ENCODE measurements at places on chromosomes 11 and 22.

GRCh38 chr11:79098146-79098545, 342.7 kb downstream of the TENM4 start:
- DNase-seq: no peak

GRCh38 chr22:20198557-20199319, 47.9 kb upstream of the CCDC188 start:
- DNase-seq: no peak

GRCh38 chr11:134642206-134642605, 230.2 kb upstream of the B3GAT1 start:
- DNase-seq: no peak

- DNase-seq: no peak
These were observed 23.9 kb downstream of the FADD start for GRCh38 chr11:70226967-70227366.

DNA sequence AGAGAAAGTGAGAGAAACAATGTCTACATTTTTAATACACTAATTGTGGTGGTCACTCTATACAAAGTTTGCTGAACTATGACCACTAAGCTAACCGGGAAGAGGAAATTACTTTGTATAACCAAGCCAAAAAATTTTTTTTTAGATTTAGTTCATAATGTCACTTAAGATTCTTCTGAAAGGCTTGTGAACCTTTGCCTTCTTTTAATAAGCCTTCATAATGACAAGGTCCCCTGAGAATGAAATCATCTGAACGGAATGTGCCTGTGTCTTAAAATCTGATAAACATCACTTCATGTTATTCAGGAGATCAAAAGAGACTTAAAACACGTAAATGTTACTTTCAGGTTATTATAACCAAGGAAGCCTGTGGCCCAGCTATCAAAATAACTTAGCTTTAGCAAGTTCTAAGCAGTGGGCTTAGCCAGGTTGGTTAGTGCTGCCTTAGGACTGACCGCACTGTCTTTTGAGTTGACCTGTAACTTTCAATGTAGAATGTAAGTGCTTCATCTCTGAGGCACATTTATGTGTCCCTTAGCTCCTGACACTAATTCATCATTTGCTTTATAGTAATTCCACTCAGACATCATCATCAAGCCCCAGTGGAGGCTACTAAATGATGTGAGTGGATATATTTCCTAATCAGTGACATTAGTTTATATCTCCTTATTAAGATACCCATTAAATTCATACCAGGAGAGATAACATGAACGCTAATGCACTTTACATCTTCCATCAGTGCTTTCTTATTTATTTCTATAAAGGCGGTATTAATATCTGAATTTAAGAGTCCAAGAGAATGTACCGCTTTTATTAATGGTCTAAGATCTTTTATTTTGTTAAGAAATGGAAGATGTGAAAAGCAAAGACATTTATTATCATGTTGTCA, 122.5 kb downstream of the WNT11 start:
- no peak for DNase-seq

DNA sequence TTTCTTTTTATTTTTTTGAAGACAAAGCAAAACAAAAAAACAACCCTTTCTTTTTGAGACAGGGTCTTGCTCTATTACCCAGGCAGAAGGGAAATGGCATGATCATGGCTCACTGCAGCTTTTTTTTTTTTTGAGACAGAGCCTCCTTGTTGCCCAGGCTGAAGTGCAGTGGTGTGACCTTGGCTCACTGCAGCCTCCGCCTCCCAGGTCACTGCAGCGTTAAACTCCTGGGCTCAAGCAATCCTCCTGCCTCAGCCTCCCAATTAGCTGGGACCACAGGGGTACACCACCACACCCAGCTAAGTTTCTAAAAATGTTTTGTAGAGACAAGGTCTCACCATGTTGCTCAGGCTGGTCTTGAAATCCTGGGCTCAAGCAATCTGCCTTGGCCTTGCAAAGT, 124.6 kb downstream of the ABTB2 start:
- DNase-seq: no peak

DNA sequence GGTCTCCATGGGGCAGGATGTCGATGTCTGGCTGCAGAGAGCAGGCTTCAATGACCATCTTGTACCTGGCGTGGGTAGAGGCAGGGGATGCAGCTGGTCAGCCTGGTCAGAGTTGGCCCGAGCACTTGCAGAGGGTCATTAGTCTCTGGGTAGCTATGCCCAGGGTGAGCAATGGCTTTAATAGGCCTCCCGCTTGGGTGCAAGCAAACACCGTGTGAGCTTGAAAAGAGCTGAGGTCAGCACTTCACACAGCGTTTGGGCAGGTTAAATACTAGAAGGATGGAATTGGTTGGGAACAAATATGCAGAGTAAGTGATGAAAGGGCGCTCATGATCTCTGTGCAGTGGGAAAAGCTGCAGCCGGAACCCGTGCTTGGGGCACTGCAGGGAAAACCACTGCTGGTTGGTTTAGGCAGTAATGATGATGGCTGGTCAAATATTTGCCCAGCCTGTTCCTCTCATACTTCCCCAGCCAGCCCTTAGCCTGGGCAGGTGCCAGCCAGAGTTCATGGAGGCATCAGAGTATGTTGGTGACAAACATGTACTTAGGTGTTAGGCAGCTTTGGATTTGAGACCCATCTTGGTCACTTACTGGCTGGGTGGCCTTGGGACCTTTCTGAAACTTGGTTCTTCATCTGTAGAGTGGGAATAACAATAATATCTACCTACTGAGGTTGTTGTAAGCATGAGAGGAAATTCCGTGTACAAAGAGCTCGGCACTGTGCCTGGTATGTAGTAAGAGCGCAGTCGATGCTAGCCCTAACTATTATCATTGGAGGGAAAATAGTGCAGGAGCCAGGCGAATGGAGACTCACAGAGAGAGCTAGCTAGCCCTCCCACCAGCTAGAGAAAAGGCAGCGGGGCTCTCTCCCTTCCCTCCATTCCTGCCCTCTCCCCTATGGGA, 25.2 kb upstream of the KCNJ11 start:
- no peak for DNase-seq

DNA sequence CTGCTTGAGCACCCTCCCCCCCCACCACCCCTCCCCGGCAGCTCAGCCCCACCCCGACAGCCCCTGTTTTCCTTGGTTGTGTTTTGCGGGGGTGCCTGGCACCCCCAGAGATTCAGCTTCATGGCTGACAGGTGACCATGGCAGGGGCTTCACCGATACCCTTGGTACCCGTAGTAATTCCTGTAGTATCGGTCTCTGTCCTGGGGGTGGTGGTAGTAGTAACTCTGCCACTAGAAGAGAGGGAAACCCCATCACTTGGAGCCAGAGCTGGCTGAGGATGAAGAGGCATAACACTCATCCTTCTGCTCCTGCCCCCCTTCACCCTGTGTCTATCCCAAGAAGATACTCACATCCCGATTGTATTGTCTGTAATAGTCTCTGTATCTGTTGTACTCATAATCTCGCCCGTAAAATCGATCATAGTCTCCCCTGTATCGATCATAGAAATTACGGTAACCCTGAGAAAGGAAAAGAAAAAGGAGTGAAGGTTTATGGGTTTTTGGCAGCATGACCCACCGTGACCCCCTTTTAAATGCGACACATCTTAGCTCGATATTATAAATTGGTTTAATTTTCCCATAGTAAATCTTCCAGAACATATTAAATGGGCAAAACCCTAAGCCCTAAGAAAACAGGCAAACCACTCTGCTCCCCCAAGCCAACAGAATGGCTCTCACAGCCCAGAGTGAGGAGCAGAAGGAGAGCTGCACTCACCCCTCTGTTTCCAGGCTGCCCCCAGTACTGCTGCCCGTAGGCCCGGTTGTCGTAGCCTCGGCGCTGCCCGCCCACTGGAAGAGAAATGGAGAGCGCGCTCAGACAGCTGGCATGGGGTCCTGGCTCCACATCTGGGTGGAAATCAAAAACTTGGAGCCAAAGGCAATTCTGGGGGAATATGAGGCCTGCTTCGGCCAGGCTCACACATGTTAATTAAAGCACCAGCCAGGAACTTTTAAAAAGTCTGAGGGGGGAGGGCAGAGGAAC, 8.0 kb downstream of the GNG3 start:
- DNase-seq: no peak

DNA sequence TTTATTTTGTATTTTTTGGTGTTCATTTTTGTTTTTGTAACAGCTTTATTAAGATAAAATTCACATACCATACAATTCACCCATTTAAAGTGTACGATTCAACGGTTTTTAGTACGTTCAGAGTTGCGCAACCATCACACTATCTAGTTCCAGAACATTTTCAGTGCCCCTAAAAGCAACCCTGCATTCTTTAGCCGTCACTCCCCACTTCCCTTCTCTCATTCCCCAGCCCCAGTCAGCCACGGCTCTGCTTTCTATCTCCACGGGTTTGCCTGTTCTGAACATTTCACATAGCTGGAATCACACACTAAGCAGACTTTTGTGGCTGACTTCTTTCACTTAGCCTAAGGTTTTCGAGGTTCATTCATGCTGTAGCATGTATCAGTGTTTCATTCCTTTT, 9.6 kb upstream of the KCNQ1OT1 start:
- DNase-seq: no peak

GRCh38 chr22:46593211-46593681, 26.9 kb upstream of the GRAMD4 start:
- DNase-seq: no peak

GRCh38 chr11:99098751-99099150, 78.0 kb downstream of the CNTN5 start:
- no peak for DNase-seq

DNA sequence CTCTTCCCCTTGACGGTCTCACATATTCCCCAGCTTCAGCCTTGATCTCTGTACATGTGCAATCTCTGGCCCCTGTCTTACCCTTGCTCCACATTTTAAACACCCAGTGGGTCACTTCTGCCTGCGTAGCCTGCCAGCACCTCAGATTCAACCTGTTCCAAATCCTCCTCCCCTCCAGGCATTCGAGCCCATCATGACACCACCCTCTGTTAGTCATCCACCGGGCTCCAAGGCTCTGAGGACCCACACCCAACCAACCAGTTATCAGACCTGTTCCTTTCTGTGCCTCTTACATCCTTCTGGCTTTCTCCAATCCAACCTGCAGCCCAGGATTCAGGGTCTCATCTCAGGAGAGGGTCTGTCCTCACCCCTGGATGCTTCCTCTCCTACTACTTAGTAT, 119.8 kb upstream of the TBCEL start:
- DNase-seq: no peak

DNA sequence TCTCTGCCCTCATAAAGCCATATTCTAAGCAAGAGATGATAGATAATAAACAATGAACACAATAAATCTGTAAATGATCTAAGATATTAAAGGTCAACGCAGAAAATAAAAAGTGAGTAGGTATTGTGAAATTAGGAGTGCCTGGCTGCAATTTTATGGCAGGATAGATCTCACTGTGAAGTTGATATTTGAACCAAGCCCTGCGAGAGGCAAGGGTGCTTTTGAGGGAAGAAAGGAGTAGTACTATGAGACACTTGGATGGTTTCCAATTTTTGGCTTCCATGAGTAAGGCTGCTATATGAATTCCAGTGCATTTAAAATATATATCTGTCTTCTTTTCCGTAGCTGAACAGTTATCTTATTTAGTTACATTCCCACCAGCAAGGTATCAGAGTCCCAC, 720.0 kb upstream of the CNTN5 start:
- no peak for DNase-seq

DNA sequence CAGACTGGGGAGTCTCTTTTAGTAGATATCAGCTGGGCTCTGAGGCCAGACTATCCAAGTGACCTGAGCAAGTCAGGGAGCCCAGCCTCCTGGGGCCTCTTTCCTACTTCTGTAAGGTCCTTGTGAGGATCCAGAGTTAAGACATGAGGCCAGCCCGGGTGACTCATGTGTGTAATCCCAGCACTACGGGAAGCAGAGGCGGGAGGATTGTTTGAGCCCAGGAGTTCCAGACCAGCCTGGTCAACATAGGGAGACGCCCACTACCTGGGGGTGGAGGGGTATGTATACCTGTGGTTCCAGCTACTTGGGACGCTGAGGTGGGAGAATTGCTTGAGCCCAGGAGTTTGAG, 36.9 kb upstream of the POLA2 start:
- no peak for DNase-seq

DNA sequence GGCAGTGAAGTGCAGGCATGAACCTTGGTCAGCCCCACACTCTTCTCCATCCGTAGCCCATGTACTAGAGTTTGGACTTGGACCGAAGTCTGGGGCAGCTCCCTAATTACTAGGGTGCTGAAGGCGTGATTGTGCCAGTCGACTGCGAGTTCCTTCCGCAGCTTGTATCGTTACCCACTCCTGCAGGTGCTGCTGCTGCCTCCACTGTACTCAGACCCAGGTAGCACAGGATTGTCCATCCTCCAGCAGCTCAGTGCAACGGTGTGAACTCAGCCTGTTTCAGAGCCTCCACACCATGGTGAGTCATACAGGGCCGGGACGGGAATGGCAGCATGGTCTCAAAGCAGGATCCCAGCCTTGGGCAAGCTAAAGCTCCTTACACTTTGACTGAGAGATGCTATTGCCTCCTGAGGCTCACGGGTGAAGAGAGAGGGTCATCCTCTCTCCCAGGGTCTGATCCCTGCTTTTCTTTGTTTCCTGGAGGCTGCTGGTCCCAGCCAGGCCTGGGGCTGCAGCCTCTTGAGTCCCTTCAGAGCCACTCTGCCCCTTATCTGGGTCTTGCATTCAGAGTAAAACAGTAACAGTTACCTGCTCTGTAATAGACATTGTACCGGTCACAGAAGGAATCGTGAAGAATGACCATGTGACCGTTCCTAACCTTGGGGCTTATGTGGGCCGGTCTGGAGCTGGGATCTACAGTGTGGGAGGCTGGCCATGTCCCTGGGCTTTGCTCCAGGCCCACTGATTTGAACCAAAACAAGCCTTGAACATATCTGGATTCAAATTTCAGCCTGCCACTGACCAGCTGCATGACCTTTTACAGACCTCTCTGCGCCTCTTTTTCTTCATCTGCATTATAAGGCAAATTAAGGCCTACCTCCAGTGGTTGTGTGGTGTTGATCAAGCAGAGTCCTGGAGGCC, 1.7 kb downstream of the TKFC start:
- DNase-seq: no peak

GRCh38 chr11:27395556-27396258, 32.7 kb upstream of the CCDC34 start:
- no peak for DNase-seq

DNA sequence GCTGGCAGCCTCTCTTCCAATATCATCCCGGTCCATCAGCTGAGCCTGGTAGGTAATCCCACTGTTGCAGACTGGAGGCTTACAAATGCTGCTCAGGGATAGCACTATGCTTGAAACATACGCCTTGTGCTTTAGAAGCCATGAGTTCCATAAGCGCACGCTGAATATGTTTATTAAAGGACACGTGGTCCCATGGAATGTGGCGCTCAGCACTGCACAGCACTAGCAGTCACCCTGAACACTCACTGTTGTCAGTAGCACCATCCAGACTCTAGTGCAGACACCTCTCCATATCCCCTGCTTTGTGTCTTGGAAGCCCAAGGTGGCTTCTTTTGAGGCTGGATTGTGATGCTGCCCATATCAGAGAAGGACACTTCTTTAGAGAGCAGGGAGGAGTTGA, 120.9 kb downstream of the MAML2 start:
- no peak for DNase-seq

DNA sequence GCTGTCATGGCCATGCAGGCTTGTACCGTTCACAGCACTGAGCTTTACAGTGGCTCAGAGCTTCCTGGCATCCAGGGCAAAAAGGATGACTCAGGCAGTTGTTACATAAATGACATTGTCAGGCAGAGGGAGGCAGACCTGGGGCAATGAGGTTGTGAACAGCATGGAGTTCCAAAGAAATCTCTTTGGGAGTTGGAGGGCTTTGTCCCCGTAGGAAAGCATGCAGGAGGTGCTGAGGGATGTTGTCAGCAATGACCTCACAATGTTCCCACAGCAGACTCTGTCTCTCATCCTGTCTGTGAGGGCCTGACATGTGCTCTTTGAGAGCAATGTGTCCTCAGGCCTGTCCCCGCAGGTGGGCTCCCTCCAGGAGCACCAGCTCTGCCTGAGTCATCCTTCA, 25.9 kb upstream of the PDE2A start:
- DNase-seq: no peak
